Stimulated activated CD4-positive, alpha-beta T cell treated with anti-CD3 and anti-CD28 coated beads, Interleukin-4, amount 100 ng/mL, for 1 hour (primary cell): ENCODE measurements at places on chromosomes 5 and 9.
A peak's percentile ranks its signal among the peaks of the same experiment; 100 is the strongest.

GRCh38 chr9:7640231-7640630, 159.3 kb downstream of the DMAC1 start:
- no peak for DNase-seq

DNA sequence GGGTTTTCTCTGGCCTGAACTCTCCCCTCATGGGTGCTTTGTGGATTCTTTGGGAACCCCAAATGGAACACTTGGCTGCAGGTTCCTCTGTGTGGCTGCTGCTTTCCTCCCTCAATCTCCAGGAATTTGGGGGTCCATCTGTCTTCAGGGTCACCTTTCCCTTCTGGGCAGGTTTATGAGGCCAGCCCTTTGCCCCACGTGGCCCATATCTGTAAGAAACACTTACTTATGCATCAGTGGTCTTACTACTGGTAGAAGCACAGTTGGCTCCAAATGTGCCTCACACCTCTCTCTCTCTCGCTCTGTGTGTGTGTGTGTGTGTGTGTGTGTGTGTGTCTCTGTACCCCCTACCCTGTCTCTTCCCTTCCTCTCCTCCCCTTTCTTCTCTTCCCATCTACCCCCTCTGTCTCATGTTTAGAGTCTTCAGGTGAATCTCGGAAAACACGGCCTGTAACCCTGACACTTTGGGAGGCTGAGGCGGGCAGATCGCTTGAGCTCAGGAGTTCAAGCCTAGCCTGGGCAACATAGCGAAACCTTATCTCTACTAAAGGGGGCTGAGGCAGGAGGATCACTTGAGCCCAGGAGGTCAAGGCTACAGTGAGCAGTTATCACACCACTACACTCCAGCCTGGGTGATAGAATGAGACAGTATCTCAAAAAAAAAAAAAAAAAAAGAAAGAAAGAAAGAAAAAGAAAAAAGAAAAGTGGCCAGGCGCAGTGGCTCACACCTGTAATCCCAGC, 26.8 kb downstream of the C5orf15 start:
- no peak for DNase-seq

DNA sequence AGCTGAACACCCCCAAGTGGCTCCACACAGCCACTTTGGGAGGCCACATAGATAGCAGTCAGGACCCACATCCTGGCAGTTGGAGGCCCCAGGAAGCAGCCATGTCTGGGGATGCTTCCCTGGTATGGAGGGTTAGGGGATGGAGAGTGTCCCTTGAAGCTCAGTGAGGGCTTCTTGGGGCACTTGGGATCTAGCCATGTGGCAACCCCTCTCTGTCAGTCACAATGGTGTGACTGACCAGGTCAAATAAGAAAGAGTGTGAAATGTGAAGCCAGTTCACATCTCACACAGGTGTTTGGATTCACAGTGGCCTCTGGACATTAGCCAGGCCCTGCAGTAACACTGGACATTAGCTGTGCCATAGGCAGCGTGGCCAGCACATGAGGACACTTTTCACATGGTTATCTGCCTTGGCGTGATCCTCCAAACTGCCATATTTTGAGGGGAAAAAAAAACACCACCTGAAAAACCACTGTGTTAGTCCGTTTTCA, 53.9 kb upstream of the IL17B start:
- no peak for DNase-seq

GRCh38 chr5:158544388-158545339, 555.1 kb downstream of the EBF1 start:
- no peak for DNase-seq

GRCh38 chr5:121863753-121864285, 12.1 kb downstream of the FTMT start:
- no peak for DNase-seq

GRCh38 chr9:81268048-81268447, 421.3 kb downstream of the TLE1 start:
- DNase-seq = no peak

GRCh38 chr9:103287361-103287760, 292.2 kb downstream of the CYLC2 start:
- no peak for DNase-seq

GRCh38 chr9:90838098-90838497, 36.5 kb downstream of the SYK start:
- no peak for DNase-seq

- no peak for DNase-seq
Measured at GRCh38 chr5:108141676-108142075, 240.2 kb downstream of the FBXL17 start.

GRCh38 chr9:71602652-71603051, 165.7 kb downstream of the CEMIP2 start:
- DNase-seq = no peak

DNA sequence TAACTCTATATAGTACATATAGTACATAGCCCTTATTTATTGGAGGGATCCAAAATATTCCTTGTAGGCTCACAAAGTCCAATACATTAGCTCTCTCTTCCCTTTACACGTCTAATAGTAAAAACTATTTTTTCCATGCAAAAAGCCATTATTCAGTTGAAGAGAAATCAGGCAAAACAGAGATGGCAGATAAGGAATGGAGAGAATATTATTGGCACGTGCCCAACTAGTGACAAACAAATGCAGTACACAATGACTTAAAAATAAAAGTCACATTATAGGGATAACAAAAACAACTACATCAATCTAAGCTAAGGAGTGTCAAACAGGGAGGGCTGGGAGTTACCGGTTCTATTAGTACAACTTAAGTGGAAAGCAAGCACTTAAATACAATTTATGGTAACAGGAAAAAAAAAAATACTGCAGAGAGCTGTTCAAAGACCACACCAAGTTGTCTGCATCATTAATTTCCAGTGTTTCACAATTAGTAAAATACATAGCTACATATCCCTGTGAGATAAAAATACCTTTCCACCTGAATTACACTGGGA, 4.1 kb upstream of the SCAI start:
- no peak for DNase-seq

DNA sequence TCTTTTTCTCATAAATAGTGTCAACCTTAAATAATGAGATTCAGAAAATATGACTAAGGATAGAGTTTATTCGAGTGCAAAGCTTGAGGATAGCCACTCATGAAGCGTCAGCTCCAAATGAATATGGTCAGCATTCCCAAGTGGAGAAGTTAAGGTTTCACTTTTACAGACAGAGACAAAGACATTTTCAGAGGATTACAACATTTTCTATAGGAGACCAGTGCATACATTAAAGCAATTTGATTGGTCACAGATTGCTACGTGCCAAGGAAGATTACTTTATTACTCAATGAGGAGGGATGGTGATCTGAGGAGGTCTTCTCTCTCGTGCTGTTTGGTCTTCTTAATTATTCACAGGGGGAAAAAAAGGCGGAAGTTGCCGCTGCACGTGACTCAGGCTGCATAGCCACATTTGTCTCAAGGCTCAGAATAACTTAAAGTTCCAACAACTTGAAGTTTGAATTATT, 60.1 kb upstream of the SPATA31C2 start:
- DNase-seq = no peak

GRCh38 chr9:113274474-113275156, 757 bp downstream of the CDC26 start:
- DNase-seq = no peak

- DNase-seq = no peak
Measured at GRCh38 chr5:21910731-21911130, 942.4 kb downstream of the CDH12 start.

- DNase-seq = no peak
Measured at GRCh38 chr5:111226556-111226955, 2.4 kb downstream of the CAMK4 start.

GRCh38 chr5:145787996-145788395, 47.1 kb downstream of the PRELID2 start:
- DNase-seq = no peak

DNA sequence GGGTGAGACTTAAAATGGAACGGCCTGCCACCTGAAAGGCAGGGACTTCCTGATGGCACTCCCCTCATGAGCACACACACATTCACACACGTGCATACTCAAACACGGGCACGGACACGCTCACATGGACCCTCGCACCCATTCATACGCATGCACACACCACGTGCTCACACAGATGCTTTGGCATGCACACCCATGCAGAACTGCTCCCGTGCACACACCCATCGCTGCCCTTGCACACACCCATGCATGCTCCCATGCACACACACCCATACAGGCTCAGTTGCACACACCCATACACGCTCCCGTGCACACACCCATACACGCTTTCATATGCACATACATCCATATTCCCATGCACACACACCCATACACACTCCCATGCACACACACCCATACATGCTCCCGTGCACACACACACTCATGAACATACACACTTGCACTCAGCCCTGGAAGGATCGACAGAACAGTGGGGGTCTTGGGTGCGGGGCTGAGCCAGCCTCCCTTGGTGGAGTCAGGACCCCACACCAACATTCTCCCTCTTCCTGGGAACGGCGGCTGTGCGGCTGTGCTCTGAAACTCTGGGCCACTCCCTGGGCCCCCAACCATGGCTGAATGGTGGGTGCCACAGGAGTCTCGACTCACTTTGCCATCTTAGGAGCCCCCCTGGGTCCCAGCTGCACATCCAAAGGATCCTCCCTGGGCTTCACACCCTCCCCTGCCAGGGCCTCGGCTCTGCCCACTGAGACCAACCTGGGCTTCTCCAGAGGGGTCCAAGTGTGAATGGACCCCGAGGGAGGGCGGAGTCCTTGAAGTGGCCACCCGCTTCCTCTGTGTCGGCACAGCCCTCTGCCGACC, 115.2 kb downstream of the RXRA start:
- DNase-seq = no peak

DNA sequence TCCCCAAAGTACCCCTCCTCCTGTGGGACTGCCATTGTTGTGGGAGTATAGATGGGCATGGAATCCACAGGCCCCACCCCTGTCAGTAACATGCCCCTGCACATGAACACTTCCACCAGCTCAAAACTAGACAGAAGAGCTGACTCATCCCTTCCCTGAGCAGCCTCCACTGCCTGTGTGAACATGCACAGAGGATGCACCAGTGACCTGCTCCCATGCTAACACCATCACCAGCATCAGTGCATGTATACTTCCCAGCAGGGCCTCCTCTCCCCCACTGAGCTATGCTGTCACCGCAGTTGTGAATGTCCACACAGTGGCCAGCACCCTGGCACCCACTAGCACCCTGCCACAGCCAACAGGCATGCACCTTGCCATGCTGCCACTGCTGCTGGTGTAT, 939.8 kb downstream of the EFNA5 start:
- no peak for DNase-seq

- no peak for DNase-seq
Measured at GRCh38 chr5:147673266-147673665, 109.3 kb downstream of the JAKMIP2 start.

GRCh38 chr5:38670878-38671277, 114.4 kb upstream of the LIFR start:
- DNase-seq = no peak

DNA sequence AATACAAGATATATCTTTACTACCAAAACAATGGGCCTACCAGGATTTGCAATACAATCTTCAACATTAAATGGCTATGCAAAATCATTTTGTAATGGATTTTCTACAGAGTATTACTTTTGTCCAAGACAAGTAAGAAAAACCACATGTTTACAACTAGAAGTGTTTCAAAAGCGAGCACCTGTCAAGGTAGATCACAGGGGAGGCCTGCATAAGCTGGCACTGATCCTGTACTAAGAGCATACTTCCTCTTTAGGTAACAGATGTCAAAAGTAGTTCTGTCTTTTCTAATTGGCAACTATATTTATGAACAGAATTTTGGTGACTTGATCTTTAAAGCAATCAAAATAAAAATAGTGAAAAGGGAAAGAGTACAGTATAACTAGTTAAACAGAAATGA, 249.0 kb downstream of the MLLT3 start:
- no peak for DNase-seq

DNA sequence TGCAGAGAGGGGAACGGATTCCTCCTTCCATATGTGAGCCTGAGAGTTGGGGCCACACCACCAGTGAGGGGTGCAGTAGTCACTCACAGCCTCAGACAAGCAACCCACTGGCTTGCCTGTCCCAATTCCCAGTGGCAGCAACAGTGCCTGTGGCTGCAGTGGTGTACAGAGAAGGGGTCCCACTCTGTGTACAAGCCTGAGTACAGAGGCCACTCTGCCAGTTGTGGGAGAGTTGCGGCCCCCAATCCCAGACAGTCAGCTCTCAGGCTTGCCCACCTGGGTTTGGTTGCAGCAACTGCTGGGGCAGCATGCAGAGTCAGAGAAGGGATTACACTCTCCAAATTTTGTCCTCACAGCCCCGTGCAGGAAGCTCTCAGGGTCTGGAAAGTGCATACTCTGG, 133.2 kb upstream of the RFX3 start:
- no peak for DNase-seq

- DNase-seq = peak; percentile 88
Measured at GRCh38 chr5:150412319-150413175, at the start of gene CD74. CD74 (minus strand) TSS chr5:150412910; CDS start chr5:150412749, 161 bp downstream.

- DNase-seq = no peak
Measured at GRCh38 chr9:2307480-2307879, 292.3 kb downstream of the SMARCA2 start.
